RCC 7860 (cell line): ENCODE measurements at places on chromosomes 16 and 17.

GRCh38 chr16:87441886-87442580, 49.9 kb downstream of the MAP1LC3B start:
- no peak for DNase-seq

- no peak for DNase-seq
These were observed 128.1 kb downstream of the MRTFB start for GRCh38 chr16:14199199-14199598.

DNA sequence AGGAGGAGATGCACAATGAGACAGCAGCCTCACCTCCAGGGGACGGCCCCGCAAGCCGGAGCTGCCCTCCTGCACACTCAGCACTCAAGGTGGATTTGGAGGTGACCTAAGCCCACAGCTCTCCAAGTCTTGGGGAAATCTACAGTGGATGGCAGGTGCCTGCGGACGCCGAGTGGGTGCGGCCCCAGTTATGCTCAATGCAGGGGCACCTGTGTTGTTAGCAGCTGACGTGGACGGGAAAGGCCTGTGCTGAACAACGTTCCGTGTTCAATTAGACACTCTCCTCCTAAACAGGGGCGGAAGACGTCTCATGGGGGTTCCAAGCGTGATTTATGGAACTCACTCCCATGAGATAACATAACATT, 22.0 kb upstream of the METRNL start:
- DNase-seq = no peak

DNA sequence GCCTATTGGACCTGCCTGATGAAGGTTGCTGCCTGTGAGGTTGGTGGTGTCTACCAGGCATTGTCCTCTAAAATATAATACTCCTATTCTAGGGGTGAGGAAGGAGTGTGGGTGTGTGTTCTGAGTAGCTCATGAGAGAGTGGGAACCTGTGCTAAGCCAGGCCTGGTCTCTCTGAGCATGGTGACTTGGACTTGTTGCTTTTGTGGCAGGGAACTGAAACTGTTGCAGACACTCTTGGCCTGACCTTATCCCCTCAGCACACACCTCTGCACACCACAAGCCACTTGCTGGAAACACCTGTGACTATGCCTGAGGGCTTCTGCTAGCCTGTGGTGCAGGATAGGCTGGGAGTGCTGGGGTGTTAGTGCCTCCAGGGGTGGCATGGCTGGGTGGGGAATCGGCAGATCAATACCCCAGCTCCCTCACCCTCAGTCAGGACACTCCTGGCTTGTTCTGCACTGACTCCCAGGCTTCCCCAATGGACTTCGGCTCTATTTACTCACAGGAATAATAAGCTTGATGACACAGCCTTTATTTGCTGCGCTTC, 29.9 kb downstream of the PLCG2 start:
- no peak for DNase-seq

DNA sequence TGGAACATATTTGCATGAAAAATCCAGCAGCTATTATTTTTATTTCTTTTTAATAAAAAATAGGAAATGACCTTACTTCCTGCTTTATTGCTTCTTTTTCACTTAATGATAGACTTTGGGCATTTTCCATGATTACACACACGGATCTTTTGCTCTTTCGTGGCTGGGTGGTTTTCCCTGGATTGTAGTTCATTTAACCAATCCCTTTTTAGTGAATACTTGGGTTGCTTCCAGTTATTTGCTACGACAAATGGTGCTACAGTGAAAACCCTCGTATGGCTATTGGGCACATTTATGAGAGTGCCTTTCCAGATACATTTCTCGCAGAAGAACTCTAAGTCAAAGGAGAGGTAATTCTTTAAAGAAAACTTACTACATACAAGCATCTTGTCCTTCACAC, 38.6 kb downstream of the FOXL1 start:
- no peak for DNase-seq
